ENCODE measurements at places on chromosomes 12 and 14.

DNA sequence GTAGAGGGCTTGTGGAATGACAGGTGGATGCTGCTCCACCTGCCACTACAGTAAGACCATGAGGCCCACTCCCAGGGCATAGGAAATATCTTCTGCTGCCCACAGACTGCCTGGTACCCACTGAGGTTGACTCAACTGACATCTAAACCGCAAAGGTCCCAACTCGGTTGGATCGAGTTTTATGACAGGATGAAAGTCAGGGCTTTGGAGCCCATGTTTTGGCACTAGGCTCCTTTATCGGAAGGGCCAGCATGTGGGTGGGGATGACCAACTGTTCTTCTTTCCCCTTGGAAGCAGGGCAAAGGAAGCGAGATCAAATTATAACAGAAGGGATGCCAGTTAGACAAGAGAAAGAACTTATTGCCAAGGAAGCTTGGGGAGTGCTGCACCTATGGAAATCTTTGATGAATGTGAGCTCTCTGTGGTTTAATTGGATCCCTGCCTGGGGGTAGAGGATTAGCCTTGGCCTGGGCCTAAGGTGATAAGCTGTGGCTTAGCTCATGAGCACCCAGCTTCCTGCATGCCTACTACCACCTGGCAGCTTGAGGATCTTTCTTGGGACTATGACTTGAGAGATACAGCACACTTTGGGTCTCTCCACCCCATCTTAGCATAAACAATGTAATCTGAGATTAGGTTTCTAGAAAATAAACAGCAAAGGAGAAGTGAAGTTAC lies 121.8 kb downstream of the KCNA5 start:
- no peak for DNase-seq

DNA sequence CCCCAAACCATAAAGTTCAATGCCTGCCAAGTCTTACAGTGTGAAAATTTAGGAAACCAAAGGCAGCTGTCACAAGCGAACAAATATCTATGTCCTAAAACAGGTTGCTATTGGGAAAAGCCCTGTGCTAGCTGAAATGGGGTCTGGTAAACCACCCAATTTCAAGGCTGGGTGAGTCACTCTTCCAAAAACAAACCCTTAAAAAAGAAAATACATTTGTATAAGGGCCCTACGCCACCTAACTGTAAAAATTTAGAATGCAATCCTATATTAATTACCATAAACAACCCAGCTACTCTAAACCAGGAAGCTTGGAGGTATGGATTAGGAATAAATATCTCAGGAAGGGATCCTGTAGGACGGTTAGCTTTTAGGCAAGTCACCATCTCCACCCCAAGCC lies 32.1 kb downstream of the PRMT8 start:
- DNase-seq = no peak

GRCh38 chr14:88868558-88869159 lies 44.2 kb downstream of the TTC8 start:
- no peak for DNase-seq

DNA sequence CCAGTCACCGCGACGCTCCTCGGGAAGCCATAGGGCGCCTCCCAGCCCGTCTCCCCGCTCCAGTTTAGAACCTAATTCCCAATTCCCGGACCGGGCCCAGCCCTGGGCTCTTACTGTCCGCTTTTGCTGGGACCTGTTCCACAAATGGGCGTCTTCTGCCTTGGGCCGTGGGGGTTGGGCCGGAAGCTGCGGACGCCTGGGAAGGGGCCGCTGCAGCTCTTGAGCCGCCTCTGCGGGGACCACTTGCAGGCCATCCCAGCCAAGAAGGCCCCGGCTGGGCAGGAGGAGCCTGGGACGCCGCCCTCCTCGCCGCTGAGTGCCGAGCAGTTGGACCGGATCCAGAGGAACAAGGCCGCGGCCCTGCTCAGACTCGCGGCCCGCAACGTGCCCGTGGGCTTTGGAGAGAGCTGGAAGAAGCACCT lies 797 bp downstream of the UNG start:
- no peak for DNase-seq

DNA sequence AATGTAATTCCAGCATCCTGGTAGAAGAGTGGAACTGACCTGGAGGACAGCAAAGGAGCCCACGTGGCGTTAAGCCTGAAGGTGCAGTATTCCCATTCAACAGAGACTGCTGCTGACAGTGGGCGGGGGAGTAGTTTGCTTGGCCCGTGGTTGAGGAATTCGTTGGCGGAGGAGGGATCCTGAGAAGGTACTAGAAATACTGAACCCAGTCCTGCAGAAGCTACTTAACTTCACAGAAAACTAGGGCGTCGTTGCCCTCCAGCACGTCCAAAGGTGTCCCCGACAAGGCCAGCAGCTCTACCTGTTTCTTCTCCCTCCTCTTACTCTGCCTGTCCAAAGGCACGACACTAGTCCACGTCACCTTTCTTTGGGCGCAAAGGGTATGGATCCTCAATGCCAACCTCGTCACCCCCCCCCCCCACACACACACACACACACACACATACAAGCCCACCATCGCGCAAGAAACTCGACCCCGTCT lies 303 bp downstream of the PUS7L start:
- no peak for DNase-seq

- no peak for DNase-seq
These were observed 479.6 kb downstream of the ADAMTS20 start for GRCh38 chr12:43072431-43072830.

- DNase-seq = no peak
These were observed 163.5 kb upstream of the NEDD1 start for GRCh38 chr12:96743606-96744005.

GRCh38 chr12:104519190-104520019 lies 62.7 kb downstream of the CHST11 start:
- no peak for DNase-seq

GRCh38 chr12:4012977-4013968 lies 140.1 kb upstream of the PARP11 start:
- no peak for DNase-seq

- no peak for DNase-seq
These were observed 29.3 kb downstream of the YLPM1 start for GRCh38 chr14:74792249-74793039.

DNA sequence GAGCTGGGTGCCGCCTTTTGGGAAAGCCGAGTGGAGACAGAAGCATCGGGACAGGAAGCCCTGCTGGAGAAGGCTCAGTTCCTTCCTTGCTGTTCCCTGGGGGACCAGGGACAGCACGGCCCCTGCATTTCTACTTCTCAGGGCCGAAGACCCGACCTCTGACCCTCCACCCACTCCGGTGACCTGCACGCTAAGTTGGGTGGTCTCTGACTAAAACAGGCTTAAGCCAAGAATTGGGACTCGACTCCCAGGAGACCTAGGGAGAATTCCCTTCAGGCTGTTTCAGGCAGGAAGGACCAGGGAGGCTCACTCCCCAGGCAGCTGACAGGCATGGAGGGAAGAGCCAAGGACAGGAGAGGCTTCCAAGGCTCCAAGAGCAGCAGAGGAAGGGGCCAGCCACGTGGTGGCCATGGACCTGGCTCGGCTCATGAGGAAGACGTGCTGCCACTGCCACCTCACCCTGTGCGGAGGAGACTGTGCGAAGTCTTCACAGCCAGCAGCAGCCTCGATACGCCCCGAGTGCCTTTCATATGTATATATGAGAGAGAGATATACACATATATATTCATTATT lies 43.9 kb downstream of the DCAF4 start:
- no peak for DNase-seq

DNA sequence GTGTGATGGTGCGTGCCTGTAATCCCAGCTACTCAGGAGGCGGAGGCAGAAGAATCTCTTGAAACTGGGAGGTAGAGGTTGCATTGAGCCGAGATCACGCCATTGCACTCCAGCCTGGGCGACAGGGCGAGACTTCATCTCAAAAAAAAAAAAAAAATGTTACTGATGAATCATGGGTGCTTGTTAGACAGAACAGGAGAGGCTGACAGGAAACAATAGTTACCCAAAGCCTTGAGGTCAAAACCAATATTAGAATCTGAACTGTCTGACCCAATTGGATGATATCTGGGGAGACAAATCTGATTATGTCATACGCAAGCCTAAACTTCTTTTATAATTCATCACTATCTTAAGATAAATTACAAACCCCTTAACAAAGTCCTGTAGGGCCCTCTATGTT lies 40.7 kb upstream of the KIF21A start:
- DNase-seq = no peak

GRCh38 chr12:102439426-102440405 lies 40.6 kb downstream of the IGF1 start:
- DNase-seq = no peak

- DNase-seq = no peak
These were observed 644 bp downstream of the TSPAN31 start for GRCh38 chr12:57745485-57745881.

GRCh38 chr12:115351514-115352077 lies 667.6 kb upstream of the TBX3 start:
- no peak for DNase-seq

DNA sequence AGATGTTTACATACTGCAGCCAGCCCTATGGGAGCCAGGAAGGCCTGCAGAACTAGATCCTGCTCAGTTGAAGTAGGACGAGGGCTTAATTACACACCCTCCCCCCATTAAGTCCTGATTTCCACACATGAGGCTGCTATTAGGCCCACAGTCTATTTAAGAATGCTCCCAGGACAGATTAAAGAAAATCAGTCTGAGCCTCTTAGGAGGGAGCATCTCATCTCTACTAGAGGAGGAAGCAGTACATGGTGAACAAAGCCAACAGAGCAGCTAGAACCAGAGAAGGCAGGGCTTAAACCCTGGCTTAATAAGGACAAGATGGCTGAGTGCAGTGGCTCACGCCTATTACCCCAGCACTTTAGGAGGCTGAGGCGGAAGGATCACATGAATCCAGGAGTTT lies 55.8 kb upstream of the ARHGAP5 start:
- no peak for DNase-seq

DNA sequence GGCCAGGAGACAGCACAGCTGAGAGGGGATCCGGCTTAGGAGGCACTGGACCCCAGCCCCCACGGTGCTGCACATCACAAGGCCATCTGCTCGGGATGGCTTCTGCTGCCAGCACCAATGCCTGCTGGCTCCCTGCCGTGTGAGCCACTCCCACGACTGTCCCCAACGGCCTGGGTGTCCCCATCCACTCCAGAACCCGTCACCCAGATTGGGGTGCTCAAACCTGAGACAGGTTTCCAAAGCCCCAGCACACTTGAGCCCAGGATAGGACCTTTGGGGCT lies 102.4 kb downstream of the RFLNA start:
- no peak for DNase-seq

DNA sequence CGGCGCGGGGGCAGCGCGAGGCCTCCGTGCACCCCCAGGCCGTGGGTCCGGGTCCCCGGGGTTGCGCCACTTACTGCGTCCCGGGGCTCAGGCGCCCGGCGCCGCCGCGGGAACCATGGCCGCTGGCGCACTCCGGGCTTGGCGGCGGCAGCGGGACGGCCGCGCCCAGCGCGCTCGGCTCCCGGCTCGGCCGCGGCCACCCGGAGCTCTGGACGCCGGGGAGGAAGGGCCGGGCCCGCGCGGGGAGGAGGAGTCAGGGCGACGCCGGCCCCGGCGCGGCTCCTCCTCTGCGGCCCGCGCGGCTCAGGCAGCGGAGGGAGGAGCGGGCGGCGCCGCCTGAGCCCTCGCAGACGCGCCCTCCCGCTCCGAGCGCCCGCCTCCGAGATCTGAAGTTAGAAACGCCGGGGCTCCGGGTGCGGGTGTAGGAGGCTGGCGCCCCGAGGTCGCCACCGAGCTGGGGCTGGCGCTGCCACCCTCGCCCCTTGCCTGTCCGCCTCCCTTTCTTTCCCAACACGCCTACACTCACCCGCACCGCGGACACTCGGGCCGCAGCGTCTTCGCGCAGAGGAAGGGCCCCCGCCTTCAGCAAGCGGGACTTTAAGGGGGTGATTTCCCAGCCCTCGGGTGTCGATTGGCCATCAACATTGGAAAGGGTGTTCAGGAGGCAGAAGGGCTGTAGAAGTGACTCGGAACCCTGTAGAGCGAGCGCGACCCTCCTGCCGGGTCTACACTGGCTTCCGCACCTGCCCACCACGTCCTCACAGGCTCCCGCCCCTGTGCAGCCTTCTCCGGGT lies at the start of gene NIN:
Gene NIN, minus strand, starts transcription at position 231 of the 794 bp plus-strand sequence. CDS start 9,106 bp downstream, outside the sequence.
- DNase-seq = peak; percentile 77

DNA sequence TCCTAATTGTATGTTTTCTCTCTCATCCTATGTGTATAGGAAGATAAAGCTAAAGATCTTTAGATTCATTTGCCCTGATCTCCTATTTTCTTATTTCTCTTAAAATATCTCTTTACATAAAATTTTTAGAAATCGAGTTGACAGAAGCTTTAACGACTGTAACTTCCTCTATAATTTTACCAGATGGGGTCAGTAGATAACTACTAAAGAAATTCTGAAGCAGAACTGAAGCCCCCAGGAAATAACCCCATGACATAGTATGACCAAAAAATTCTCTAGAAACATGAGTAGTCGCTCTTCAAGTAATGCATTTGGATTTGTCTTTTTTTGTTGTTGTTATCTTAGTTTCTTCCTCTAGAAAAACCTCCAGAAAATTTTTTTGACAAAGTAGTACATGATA lies 288.0 kb downstream of the ERC1 start:
- no peak for DNase-seq

- no peak for DNase-seq
These were observed 415.1 kb downstream of the BCAT1 start for GRCh38 chr12:24533716-24534352.
